ENCODE measurements at places on chromosomes 1 and 21.

- DNase-seq, result peak; percentile 78
These were observed 57.3 kb downstream of the NKAIN1 start for GRCh38 chr1:31182352-31182751.

DNA sequence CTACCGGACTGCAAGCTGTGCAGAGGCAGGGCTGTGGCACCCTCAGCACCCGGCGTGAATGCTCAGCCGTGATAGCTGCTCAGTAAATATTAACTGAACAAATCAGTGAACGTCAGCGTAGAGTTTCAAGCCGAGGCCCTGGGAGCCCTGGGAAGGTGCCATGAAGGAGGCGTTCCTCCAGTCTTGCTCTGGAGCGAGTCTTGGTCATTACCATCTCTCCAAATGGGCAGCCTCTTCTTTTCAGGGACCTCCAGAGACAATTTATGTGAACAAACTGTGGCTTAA, 449.2 kb downstream of the CAMTA1 start:
- DNase-seq, result no peak

GRCh38 chr1:230242326-230242725, 175.3 kb downstream of the GALNT2 start:
- DNase-seq, result no peak

- DNase-seq, result no peak
These were observed 364.3 kb upstream of the PTBP2 start for GRCh38 chr1:96357141-96357765.

DNA sequence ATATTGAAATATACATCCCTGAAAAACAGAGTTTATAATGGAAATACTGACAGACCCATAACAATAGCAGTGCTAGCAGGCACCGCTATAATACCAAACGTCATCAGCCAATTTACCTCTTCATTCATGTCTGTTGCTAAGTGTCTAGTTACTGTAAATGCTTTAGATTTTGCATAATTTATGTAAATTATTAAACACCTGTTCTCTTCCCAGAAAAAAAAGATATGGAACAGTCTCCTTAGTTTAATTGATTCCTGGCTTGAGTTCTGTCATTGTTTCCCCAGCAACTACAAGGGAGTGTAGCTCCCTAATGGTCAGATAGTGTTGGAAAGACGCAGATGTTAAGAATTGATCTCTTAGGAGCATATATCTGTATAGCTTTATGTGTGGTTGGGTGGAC, 817.9 kb upstream of the ADGRL2 start:
- DNase-seq, result no peak

GRCh38 chr1:55381983-55382382, 166.8 kb upstream of the USP24 start:
- no peak for DNase-seq

GRCh38 chr1:7973086-7973485, 11.6 kb downstream of the PARK7 start:
- no peak for DNase-seq

- no peak for DNase-seq
These were observed 97.6 kb downstream of the PIK3R3 start for GRCh38 chr1:46034601-46035516.

- no peak for DNase-seq
These were observed 5.9 kb downstream of the KCNJ9 start for GRCh38 chr1:160087118-160087662.

DNA sequence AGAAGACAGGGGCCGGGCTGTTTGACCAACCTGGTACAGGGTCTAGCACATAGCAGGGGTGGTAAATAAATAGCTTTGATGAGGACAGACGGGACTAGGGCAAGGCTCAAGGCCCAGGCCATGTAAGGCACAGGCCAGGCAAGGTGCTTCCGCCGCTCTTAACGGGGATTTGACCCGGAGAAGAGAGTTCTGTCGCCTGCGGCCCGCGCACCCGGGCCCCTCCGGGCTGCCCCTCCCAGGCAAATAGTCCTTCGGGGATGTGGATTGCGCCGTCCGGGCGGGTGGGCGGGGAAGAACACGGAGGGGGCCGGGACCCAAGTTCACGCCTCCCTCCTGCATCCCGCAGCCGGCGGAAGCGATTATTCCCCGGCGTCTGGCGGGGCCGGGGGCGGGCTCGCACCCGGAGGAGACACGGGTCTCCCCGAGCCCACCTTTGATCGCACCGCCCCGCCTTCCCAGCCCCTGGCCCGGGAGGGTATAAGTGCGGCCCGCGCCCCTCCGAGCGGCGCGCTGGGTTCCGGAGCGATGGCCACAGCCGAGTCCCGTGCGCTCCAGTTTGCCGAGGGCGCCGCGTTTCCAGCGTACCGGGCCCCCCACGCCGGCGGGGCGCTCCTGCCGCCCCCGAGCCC, at the start of gene MIXL1:
Gene MIXL1 (plus strand): TSS at position 508 of the 629 bp plus-strand sequence. CDS start 18 bp downstream, at position 526.
- DNase-seq, result no peak

DNA sequence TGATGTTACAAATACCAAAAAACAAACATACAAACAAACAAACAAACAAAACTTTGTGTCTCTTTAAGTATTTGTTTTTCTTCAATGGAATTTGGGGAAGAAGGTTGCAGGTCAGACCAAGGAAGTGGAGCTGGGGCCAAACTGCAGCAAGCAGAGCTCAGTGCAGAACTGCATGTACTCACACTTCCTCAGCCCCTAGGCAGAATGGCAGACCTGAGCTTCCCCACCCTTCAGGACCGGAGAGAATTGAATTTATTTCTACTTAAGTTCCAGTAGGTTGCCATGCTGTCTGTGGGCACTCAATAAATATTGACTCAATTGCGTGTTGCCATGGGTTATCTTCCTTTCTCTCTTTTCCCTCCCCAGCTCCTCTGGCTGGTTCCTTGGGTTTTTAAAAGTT, 173.6 kb downstream of the PTGER3 start:
- no peak for DNase-seq

DNA sequence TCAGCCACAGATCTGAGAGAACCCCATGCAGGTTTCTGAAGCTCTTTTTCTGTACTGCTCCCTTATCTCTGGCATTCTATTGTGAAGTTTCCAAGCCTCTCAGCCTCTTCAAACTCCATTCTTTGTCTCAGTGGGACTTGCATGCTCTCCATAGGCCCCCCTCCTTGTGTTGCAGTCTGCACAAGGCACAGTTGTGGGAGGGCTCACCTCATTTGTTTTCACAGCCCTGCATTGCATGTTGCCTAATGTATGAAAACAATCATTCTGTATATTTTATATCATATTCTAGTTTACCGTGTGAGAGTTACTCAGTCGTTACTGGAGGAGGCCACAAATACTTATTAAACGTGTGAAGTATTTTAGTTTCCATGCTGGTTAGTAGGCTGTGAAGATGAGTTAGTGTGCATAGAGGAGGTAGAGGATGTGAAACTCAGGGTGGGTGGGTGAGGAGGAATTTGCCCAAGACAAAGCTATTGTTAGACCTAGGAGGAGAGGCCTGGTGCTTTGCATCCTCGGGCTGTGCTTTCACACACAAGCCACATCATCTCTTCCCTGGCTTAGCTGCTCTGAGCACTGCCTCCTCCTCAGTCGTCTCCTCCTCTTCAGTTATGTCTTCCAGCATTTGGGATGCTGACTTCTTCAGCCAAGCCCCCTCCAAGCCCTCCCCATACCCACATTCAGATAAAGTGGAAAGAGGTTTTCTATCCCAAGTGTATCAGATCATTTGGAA, 7.8 kb upstream of the CHI3L2 start:
- DNase-seq, result no peak
